GM12864 (cell line): ENCODE measurements at places on chromosomes 6 and 20.

GRCh38 chr6:45574014-45574461 is 196.3 kb upstream of the SUPT3H start:
- no peak for DNase-seq

- no peak for DNase-seq
Observed at GRCh38 chr6:53090576-53090975, 25.4 kb downstream of the FBXO9 start.

DNA sequence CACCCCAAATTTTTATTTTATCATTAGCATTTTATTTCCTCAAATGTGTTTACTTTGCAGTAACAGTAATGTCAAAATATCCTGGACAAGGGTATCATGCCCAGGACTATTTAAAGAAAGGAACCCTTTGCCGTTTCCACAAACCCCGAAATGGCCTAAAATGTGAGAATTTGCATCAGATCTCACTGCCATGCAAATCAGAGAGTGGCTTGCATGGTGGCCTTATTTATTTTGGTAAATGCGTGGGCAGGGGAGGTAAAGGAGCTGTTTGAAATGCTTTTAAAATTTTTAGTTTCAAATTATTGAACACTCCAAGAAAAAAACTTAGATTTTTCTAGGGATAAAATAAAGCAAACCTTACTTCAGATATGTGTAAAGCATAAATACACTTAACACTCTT is 43.8 kb downstream of the ADAT2 start:
- no peak for DNase-seq

- DNase-seq: no peak
Observed at GRCh38 chr20:64077876-64078551, 1.3 kb downstream of the RGS19 start.

DNA sequence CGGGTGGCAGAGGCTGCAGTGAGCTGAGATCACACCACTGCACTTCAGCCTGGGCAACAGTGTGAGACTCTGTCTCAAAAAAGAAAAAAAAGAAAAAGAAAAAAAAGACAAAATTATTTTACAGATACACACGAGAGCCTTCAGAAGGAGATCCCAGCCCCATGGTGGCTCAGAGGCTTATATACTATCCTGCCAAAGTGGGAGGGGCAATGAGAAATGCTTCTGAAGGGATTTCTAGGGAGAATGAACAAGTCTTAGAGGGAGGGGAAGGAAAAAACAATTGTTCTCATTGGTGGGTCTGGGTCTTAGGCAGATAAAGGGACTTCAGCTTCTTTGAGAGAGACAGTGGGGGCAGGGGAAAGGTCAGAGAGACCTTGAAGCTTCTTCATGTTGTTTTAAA is 76.8 kb downstream of the BANF2 start:
- DNase-seq: no peak

GRCh38 chr6:144341831-144342527 is 56.8 kb downstream of the UTRN start:
- no peak for DNase-seq
